ENCODE measurements at places on chromosomes 5 and 9.

DNA sequence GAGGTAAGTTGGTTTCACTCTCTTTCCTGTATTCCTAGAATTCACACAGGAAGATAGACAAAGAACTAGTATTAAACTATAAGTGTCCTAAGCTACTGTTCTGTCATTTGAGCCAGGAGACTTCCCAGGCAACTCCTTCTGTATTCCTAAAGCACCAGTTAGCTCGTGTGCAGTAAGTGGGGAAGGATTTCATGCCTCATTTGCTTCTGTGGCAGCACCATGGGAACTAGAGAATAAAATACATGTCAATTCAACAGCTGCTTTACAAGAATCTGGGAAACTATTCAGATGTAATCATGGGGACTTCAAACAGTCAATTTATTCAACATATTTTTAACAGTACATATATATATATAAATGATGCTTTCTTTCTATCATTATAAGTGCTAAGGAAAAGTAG, 762.3 kb downstream of the PRELID2 start:
- no peak for DNase-seq

DNA sequence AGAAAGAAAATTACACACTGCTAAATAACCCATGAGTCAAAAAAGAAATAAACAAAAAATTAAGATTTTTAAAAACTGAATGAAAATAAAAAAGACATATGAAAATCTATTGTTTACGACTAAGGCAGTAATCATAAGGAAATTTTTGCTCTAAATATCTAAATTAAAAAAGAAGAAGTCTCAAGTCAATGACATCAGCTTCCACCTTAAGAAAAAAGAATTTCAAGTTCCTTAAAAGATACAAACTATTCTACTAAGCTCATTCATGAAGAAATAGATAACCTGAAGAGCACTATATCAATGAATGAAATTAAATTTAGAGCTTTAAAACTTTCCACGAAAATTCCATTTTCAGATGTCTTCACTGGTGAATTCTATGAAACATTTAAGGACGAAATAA, 15.7 kb upstream of the STARD4 start:
- no peak for DNase-seq

GRCh38 chr5:134463176-134463720, 51.6 kb upstream of the CDKN2AIPNL start:
- no peak for DNase-seq

DNA sequence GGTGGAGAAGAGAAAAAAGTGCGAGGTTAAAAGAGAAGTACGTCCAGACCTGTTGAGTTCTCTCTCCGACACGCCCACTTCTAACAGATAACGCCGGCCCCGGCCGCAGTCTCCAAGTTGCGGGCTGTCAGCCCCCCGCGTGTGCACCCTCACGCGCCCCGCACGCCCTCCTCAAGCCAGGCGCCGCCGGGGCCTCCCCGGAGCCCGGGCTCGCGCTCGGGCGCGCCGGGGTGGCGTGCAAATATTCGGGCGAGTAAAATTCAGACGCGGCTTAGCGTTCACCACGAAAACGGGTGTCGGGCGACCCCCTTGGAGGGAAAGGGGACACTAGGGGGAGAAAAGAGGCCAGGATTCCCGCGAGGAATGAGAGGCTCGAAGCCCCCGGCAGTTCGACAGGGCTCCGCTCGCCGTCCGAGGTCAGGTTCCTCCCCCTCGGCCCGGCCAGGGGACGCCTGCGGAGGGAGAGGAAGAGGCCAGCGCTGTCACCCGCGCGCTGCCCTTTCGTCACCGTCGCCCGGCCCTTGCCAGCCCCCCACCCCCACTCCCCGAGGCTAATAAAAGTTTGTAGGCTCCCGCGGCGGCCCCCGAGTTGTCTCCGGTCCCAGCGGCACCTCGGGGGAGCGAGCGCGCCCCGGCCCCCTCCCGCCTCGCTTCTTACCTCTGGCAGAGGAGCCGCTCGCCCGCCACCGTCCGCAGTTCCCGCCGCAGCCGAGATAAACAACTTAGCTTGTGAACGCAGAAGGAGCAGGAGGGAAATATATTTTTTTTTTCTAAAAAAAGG, 743 bp downstream of the NR3C1 start:
- DNase-seq, result peak; percentile 43

Data from fibroblast of the aortic adventitia (primary cell).